ENCODE measurements at places on chromosomes 11 and 22.

DNA sequence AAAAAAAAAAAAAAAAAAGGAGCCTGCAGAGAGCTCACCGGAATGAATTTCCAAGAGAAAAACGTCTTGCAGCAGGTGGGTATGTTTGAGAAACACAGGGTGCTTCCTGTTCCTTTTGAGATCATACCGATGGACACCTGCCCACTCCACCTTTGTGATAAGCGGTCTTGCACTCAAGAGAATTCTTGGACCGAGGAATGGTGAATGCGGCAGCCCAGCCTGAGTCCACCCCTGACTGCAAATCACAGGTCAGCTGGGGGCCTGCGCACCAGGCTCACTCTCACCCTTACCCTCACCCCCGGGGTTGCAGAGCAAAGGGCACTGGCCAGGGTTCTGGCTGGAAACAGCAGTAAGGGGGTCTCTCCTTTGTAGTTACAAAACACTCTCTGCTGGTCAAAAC lies 16.8 kb upstream of the TEF start:
- no peak for DNase-seq

GRCh38 chr22:21726650-21727049 lies 8.9 kb downstream of the YPEL1 start:
- no peak for DNase-seq

DNA sequence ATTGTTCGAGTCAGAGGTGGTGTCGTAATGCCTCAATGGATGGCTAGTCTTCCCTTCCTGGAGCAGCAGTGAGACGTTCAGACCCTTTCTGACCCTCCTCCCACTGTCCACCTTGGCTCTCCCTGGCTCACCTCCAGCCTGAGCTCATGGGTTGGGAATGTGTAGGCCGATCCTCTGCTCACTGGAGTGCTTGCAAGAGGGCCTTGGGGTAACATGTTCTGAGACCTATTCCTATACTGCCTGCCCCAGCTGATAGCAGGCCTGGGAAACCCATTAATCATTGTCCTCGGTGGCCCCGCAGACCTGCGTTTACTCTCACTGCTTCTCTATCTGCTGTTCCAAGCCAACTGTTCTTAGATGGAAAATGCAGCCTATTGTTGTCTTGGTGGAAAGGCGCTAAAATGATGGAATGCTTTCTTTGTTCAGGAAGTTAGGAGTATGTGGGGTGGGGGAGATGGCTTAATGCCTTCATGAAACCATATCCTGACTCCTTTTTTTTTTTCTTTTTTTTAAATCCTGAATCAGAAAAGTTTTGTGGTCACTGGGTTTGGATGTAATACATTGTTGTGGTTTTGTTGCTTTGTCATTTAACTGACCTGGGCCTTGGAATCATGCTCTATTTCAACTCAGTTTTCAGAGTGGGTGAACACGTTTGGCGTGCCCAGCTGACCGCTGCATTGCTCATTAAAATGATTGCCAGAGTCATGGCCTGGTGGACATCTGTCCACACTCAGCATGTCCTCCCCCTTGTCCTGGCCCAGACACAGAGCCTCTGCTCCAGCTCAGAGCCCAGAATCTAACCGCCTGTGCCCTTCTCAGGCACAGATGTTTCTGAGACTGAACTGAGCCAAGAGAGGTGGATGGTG lies 72.5 kb downstream of the MICAL2 start:
- DNase-seq = no peak

- DNase-seq = no peak
These were observed 5.5 kb downstream of the UNC93B1 start for GRCh38 chr11:67998150-67999045.

DNA sequence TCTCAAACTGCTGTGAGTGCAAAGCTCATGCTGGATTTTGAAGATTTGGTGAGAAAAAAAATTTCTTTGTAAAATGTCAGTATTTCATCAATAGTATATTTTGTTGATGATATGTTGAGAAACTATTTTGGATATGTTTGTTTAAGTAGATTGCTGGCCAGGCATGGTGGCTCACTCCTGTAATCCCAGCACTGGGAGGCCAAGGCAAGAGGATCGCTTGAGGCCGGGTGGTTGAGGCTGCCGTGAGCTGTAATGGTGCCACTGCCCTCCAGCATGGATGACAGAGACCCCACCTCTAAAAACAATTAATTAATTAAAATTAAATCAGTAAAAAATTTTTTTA lies 6.9 kb upstream of the IFITM3 start:
- no peak for DNase-seq

DNA sequence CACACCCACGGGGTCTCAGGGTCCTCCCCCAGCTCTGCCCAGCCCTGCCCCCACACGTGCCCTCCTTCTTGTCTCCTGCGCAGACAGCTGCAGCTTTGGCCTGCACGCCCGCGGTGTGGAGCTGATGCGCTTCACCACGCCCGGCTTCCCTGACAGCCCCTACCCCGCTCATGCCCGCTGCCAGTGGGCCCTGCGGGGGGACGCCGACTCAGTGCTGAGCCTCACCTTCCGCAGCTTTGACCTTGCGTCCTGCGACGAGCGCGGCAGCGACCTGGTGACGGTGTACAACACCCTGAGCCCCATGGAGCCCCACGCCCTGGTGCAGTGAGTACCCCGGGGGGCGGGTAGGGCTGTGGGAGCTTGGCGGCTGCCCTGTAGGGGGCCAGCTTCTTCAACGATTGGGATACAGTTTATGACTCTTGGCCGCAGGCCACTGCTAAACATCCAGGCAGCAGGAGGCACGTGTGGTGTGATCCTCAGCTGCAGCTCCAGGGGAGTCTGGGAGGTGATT lies 30.8 kb downstream of the ST14 start:
- no peak for DNase-seq

DNA sequence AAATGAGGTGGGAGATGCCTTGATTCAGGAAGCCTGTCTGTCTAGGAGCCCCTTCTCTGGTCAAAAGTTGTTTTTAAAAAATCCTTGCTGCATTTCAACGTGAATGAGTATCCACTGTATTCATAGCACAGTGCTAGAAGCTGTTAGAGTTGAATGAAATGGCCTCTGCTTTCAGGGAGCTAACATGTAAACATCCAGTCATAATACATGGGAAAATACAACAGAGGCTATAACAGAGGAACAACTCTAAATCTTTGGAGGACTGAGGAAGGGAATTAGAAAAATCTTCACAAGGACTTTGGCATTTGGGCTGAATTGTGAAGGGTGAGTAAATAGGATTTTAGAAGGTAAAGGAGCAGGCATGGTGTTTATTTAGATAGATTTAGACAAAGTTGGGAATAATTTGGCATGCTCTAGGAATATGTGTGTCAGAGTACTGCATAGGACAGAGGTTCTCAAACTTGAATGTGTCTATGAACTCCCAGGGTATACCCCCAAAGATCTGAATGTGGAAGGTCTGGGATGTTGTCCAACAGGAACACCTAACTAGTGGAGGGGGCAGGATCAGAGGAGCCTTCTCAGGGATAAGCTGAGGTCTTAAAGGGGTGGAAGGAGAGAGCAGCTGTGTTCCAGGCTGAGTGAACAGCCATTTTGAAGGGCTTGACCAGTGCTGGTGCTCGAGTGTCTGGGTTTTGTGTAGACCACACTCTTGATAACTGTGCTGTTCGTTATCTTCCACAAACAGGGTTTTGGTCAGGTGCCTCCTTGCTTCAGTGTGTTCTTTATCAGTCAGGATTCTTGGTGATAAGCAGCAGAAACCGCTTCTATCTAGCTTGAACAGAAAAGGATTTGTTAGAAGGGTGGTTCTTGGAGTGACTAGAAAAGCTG lies 12.7 kb downstream of the SREBF2 start:
- no peak for DNase-seq

DNA sequence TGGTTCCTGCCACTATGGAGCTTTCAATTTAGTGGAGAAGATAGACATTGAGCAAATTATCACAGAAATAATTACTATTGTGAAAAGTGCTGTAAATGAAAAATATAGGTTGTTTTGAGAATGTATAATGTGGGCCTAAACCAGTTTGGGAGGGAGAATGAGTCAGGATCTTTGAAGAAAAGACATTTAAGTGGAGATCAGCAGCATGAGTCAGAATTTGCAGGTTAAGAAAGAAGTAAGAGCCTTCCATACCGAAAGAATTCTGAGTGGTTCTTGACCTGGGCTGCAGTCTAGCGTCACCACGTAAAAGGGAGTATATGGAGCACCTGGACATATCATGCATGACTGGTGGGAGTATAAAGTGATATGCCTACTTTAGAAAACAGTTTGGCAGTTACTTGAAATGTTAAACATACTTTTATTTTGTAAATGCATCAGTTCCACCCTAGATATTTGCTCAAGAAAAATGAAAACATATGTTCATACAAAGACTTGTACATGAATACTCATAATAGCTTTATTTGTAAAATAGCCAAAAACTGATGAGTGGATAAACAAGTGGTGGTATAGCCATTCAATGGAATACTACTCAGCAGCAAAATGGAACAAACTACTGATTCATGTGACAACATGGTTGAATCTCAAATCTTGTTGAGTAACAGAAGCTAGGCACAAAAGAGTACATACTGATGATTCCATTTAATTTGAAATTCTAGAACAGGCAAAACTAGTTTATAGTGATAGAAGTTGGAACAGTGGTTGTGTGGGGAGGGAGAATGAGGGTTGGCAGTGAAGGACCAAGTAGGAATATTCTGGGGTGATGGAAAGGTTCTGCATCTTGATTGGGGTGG lies 99.2 kb downstream of the STIM1 start:
- DNase-seq = no peak

DNA sequence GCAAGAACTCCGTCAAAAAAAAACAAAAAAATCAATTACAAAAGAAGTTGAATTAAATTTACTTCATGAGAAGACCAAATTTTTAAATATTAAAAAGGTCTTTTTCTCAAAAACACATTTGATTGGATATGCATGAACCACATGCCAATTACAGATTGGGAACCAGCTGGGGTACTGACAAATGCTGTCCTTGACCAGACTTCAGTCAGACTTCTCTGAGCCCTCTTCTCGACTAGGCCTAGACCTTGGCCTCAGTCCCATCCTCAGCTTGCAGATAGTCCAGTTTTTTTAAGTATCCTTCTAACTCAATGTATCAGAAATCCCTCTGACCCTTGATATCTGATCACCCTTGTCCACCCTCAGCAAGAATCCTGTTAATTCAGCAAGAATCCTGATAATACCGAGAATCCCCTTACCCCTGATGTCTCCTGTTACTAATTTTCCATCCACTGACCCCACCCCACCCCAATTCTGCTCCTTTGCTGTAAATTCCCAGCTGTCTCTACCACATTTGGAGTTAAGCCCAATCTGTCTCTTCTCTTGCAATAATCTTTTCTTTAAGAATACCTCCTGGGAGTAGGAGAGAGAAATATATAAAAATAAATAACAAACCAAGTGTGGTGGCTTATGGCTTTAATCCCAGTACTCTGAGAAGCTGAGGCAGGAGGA lies 30.9 kb downstream of the OR4D9 start:
- no peak for DNase-seq

DNA sequence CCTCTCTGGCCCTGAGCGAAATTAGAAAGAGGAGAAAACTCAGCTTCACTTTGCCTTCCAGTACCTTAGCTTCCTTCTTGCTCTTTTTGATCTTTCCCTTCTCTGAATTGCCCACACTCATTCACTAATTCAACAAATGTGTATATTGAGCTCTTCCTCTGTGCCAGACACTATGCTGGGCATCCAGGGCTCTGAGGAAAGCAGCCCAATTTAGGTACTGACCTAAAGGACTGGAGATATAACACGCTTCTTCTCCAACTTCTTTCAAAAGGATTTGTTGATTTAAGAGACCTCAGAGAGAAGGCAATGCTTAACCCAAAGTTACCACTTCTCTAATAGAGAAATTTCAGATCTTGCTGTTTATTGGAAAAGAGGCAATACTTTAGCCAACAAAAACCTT lies 103.6 kb downstream of the TMPRSS5 start:
- no peak for DNase-seq

GRCh38 chr11:131488238-131488637 lies 117.8 kb downstream of the NTM start:
- DNase-seq = no peak

DNA sequence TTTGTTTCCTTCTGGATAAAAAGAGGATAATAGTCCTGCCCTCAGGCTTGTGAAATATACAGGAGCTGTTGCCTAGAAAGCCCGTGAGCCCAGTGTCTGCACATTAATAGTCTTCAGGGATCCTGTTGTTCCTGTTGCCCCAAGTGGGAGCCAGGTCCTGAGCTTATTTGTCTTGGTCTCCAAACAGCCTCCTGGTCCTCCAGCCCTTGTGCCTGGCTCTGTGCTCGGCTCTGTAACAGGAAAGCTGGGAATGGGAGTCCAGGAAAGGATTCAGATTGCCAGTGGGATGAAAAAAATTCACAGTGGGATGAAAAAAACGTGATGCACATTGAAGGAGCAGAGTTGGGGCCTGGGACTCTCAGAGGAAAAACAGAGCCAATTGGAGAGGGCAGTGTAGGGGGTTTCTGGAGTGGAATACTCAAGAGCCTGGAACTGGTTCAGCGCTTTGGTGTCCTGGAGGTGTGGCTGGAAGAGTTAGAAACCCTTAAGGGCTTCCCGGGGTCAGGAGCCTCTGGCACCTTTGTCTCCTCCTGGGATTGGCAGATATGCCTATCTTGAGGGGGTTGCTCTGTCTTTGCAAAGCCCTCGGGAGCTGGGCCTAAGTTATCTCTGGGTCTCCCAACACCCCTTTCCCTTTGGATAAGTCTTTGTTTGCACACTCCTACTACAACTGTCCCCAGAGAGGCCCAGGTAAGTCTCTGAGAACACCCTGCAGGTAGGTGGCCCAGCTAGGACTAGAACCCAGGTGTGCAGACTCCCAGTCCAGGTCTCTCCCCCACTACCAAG lies 2.3 kb upstream of the INPPL1 start:
- DNase-seq = no peak

DNA sequence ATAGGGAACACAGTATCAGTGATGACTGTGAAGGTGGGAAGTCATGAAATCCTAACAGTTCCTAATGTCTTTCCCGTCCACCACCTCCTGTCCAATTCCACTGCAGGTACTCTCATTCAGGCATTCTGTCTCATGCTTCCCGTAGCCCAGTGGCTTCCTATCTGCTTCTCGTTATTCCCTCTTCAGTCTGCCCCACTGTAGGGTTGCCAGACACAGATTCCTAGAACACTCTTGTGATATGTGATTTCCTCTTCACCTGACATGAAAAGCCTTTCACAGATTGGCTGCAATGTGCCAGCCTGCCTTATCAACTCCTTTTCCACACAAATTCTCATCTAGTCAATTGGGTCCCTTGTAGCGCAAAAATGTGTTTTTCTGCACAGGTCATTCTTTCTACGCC lies 49.0 kb downstream of the C2CD3 start:
- no peak for DNase-seq

DNA sequence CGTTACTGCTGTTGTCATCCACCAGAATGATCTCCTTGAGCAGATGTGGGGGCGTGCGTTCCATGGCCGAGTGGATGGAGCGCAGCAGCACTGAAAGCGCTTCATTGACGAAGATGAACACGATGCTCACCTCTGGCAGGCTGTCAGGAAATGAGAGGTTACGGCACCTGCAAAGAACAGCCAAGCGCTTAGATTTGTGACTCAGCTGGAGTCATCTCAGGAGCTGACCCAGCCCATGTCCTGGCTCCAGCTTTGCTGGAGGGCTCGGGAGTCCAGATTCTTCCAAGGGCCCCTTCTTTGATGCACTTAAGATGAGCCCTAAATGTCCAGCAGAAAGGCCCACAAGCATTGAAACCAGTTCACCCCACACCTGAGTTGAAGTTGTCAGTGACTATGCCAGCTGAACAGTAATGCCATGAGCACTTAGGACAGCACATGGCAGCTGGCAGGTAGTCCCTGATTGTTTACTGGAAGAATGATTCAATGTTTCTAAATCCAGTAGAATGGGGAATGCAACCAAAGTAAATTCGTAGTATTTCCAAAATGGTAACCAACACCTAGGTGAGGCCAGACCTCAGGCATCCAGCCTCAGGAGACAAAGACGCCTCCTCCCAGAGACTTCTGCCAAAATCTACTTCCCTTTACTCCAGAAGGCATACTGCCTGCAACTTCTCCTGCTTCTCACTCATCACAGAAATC lies 79.7 kb upstream of the CSNK2A3 start:
- DNase-seq = no peak
